ENCODE measurements at places on chromosomes 2 and 18.

DNA sequence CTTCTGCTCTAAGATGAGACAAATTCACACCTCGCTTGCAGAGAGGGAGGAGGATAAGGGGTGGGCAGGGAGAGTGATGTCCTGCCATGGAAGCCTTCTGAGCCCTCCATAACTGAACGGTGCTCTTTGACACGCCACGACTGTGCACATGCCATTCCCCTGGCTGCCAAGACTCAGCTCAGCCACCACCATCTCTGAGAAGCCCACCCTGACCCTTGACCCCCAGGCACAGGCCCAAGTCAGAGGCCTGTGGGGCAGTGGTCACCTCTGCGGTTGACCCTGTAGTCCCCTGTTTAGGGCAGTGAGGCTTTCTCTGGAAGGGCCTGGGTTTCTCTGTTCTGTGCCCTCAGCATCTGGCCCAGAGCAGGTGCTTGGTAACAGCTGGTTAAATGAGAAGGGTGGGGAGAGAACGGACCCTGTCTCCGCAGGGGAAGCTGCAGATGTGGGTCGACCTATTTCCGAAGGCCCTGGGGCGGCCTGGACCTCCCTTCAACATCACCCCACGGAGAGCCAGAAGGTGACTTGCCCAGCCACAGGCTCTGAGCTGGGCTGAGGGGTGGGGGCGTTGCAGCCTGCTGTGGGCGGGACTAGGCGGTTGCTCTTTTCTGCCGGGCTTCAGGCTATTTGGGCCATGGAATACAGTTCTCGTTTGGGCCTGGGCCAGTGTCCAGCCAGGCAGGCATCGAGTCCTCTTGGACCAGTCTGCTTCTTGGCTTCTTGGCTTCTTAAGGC lies 215.1 kb downstream of the DYSF start:
- DNase-seq, result no peak

DNA sequence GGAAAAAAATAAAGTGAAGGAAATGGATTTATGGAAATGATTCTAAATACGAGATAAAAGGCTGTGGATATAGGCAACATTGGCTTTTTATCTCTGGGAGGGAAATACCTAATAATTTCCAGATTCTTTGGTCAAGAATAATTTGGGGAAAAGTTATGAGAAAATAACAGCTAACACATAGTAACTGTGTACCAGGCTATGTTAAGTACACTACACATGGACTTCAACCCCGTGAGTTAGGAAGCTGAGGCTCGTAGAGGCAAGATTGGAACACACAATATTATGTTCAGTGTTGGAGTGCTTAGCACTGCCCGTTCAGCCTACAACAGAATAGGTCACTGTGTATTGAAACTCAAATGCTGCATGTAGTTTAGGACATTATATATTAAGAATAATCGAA lies 34.3 kb upstream of the GPD2 start:
- no peak for DNase-seq

- peak; percentile 6 for DNase-seq
Observed at GRCh38 chr2:23703583-23704385, 223.1 kb downstream of the ATAD2B start.

DNA sequence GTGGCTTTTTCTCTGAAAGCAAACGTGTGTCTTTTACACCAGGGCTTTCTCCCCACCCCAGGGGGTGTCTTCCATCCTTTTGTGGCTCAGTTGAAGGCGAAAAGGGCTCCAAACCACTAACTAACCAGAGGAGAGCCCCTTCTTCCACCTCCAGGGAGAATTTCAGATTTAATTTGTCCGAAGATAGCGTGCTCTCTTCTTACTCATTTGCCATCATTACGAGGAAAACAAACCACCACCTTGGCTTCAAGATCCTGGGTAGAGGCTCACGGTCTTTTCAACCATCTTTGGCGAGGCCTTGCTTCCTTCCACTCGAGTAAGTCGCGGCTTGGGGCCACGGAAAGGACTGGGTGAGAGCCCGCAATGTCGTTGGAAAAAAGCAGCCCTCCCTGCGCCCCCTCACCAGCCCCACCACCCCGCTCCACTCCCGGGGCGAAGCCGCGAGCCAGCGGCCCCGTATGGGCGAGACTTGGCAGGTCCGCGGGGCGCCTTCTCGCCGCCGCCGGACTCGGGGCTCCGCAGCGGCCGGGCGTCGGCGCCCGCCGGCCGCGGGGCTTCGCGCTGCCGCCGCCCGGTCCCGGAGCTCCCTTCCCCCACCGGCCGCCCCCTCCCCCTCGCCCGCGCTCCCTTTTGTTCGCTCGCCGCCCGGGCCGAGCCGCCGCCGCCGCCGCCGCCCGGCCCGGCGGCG lies 1.7 kb upstream of the ZNF532 start:
- peak; percentile 65 for DNase-seq

DNA sequence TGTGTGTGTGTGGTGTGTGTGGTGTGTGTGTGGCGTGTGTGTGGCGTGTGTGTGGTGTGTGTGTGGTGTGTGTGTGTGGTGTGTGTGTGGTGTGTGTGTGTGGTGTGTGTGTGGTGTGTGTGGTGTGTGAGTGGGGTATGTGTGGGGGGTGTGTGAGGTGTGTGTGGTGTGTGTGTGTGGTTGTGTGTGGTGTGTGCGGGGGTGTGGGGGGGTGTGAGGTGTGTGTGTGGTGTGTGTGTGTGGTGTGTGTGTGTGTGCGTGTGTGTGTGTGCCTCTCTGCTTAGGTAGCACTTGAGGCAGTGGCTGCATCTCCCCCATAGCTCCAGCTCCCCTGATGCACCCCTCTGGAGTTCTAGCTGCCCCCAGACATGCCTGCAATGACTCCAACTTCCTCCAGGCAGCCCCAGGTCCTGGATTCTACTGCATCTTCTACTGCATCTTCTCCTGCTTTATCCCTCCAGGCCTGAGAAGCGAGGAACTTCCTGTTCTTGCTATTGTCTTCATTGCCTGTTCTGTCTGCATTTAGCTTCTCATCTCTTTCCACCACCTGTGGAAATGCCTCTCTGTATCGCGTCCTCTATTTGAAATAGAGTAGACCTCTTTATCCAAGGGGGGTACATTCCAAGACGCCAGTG lies 22.2 kb upstream of the MLPH start:
- no peak for DNase-seq

DNA sequence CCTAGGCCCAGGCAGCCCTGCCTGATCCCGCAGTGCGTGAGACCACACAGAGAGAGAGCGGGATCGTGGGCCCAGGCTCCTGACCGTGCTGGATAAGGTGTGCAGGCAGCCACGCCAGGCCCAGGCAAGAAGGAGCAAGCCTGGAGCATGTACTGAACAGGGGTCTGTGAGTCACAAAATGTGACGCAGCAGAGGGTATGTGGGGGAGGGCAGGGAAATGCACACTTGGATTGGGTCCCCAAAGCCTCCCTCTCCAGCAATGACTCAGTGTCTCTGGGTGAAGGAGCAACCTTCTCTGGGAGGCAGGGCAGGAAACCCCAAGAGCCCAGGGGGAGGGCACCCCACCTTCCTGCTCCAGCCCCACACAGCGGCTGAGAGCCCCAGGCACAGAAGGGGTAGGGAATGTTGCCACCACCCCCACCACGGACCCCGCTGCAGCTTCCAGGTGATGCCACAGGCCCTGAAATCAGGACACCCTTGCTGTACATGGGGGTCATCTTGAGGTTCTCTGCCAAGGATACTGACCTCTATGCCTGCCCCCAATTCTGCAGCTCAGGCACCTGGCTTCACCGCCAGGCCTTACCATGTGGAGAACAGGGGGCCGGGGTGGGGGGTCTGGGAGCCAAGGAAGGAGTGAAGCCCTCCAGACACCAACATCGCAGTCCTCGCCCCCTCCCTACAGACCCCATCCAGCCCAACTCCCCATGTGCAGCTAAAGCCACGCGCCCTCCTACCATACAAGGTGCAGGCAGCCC lies 1.3 kb upstream of the GPC1 start:
- no peak for DNase-seq

DNA sequence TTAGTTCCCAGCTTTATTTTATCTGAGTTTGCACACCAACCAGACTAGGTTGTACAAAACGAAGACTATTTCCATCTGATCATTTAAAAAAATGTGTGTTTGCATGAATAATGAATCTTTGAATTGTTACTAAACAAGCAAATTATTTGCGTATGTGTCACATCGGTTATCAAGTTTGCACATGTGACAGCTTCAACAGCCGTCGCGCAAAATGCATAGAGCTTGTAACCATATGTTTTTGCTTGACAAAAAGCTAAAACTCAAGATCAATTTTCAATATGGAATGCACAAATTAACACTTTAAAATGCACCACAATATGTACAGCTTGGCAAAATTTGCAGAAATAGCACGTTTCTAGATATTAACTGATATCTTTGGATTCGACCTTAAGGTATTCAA lies 184.1 kb downstream of the PTGR3 start:
- DNase-seq, result no peak

DNA sequence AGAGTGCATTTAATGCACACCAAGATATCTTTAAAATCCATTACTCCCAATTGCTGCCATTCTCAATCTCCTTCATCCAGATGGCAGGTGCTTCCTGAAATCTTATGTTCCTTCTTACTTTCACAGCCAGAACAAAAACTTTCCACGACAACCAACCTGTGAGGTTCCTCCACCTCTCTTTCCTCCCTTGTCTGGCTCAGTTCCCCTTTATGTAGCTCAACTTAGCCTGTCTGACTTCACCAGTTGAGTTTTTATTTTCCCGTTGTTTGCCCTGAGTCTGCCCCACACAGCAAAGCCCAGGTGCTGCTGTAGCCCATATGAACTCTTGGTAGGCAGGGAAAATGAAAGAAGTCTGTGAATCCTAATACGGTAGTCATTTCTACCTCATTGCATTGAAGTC lies 112.5 kb downstream of the MREG start:
- DNase-seq, result no peak

DNA sequence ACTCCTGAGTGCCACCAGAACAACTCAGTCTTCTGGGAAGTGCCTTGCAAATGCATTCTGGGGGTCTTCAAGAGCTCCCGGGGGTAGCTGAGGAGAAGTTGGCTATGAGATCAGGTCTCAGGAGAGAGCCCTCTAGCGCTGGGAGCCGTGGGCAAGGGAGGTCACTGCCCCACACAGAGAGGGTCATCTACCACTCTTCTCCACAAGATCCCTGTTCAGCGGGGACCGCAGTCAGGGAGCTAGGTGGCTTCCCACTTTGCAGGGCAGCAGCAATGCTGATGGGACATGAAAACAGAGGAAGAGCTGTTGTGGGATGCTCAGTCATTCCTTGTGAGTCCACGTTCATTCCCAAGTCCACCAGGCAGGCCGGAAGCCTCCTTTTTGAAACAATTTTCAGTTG lies 66.6 kb downstream of the ACKR3 start:
- no peak for DNase-seq

DNA sequence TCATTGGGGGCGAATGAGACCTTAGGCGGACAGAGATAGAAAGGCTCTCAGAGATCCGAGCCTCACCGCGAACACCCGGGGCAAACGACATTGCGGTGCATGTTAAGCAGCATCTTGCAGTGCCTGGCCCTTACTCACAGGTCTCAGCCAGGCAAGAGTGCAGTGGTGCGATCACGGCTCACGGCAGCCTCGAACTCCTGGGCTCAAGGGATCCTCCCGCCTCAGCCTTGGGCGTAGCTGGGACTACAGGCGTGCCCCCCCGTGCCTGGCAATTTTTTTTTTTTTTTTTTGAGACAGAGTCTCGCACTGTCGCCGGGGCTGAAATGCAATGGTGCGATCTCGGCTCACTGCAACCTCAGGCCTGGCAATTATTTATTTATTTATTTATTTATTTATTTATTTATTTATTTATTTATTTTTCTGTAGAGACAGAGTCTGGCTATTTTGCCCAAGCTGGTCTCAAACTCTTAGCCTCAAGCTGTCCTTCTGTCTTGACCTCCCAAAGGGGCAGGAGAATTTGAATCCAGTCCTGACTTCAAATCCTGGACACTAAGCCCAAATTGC lies 1.3 kb downstream of the LAMA3 start:
- no peak for DNase-seq

DNA sequence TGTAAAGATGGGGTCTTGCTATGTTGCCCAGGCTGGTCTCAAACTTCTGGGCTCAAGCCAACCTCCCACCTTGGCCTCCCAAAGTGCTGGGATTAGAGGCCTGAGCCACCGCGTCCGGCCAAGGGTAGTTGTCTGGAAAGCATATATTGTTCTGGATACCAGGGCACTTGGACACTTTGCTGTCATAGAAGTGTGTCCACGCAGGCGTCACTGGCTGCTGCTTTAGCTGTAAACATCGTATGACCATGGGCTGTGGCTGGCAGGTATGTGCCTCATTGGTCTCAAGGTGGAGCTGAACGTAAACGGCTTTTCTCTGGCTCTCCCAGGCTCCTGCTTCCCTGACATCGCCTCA lies 3.2 kb upstream of the GPR35 start:
- DNase-seq, result no peak
